Progenitor cell of endocrine pancreas (in vitro differentiated cells): ENCODE measurements at places on chromosomes 7 and 10. TPM values are rescaled to one million over a fixed set of nuclear protein-coding genes. Genes with fewer than 3 reads are reported as not detected.

GRCh38 chr10:33382216-33382600, 47.7 kb upstream of the NRP1 start:
- DNase-seq: no peak

The KLLN gene
- total RNA-seq: 0.53 and 0.87 TPM in 2 replicates

The GAD2 gene
- 5.9 and 6.5 TPM in 2 replicates for total RNA-seq

DNA sequence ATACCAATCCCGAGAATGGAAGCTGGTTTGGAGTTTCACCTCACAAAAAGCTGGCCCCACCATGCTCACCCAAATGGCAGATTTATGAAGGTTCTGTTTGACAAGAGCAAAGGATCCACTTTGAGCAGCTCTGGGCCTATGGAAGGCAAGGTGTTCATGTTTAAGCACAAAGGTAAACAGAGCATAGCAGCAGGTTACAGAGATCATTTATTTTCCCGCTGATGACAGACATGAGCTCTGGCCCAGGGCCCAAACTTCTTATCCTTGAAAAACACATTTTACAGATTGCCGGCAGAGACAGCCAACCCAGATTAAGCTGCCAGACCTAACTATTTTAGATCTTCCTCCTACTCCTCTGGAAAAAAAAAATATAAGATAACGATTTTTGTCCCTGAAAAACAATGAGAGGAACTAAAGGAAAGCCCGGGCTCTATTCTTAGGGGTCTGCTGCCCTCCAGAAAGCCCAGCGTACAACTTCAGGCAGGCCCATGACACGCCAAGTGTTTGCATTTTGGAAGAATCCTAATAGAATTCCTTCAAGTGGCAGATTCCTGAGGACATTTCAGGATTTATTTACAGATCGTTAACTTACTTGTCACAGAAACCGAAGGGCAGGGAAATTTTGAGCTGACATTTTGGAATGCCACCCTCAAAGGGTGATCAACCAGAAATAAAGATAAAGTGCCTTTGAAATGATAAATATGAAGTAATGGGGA, 40.0 kb downstream of the SYPL1 start:
- DNase-seq: no peak

DNA sequence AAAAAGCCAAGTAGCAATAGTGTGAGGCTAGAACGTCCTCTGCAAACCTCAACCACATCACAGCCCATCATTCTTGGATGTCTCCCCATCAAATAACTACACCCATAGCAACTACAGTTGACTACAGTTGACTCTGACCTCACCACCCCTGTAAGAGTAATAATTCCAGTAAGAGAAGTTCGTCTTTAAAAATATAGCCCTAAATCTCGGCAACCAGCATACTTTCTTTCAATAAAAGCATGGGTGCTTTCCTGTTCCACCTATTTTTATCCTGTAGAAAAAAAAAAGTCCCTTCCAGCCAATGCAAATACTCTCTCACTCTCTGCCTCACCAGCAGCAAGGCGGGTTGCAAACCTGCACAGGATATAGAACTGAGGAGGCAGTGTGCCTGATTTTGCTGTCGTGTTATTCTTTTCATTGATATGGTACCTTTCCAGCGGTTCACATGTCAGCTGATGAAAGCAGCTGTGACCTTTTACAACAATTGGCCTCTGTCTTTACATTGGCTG, 187.5 kb upstream of the NFE2L3 start:
- no peak for DNase-seq

DNA sequence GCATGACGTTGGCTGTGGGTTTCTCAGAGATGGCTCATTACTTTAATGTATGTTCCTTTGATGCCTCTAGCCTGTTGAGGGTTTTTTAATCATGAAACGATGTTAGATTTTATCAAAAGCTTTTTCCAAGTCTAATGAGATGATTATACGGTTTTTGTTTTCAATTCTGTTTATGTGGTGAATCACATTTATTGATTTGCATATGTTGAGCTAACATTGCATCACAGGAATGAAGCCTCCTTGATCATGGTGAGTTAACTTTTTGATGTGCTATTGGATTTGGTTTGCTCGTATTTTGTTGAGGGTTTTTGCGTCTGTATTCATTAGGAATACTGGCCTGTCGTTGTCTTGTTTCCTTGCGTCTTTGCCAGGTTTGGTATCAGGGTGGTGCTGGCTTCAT, 52.3 kb upstream of the PTPN12 start:
- DNase-seq: no peak
